ENCODE measurements at places on chromosomes 1 and 21.

DNA sequence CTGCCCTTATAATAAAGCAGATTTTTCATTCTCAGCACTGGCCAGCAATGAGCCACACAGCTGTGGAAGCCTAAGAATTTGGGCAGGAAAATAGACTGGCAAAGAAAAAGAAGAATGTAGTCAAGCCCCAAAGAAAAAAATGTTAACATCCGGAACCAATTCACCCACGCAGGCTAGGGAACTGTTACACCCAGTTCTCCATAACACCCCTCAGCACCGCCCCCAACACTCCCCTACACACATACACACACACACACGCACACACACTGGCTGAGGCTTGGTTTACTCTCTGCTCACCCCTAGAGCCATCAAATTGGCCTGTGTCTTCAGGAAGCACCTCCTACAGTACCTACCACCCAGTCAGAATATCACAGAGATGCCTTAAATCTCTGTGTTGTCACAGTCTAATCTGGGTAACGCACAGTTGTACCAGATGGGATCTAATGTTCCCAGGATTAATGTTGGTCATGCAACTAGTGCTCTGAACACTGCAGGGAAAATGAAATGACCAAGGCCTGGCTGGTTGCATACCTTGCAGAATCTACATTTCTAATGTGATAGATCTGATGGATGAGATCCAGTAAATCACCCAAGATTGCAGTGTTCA, 14.5 kb downstream of the TBX15 start:
- DNase-seq: no peak

- peak; percentile 3 for DNase-seq
Observed at GRCh38 chr21:33642896-33643657, 776 bp downstream of the ITSN1 start.

DNA sequence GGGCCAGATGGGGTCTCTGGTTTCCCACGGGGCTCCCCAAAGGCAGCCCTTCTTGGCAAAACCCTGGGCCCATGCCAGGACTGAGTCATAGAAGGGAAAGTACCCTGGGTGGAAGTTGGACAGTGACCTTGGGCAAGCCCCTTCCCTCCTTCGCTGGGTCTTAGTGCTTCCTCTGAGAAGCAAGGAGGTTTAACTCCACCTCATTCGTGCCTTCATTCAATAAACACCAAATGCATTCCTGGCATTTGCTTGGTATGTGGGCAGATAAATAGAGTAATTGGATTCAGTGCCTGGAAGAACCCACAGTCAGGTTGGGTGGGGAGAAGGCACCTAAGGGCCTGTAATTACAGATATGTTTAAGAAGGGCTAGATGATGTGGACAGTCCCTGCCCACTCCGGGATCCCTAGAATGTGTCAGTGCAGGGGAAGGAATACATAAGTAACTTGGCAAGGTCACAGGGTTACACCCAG, 36.3 kb upstream of the CITED4 start:
- no peak for DNase-seq

- DNase-seq: peak; percentile 93
Observed at GRCh38 chr1:93179886-93180722, at the start of gene TMED5. TSS of gene TMED5 (minus strand) at chr1:93180413. CDS start at chr1:93180242, 171 bp downstream.

- no peak for DNase-seq
Observed at GRCh38 chr1:151314137-151314875, 12.9 kb downstream of the PI4KB start.

DNA sequence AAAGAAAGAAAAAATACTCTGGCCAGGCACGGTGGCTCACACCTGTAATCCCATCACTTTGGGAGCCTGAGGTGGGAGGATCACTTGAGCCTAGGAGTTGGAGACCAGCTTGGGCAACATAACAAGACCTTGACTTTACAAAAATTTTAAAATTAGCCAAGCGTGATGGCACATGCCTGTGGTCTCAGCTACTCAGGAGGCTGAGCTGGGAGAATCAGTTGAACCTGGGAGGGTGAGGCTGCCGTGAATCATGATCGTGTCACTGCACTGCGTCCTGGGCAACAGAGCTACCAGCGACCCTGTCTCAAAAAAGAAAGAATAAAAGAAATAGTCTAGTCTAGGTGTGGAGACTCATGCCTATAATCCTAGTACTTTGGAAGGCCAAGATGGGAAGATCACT, 22.3 kb downstream of the RRP1B start:
- no peak for DNase-seq

GRCh38 chr1:171742577-171742922, 685 bp upstream of the VAMP4 start:
- DNase-seq: no peak

- DNase-seq: no peak
Observed at GRCh38 chr1:160406131-160406968, 6.0 kb downstream of the VANGL2 start.

DNA sequence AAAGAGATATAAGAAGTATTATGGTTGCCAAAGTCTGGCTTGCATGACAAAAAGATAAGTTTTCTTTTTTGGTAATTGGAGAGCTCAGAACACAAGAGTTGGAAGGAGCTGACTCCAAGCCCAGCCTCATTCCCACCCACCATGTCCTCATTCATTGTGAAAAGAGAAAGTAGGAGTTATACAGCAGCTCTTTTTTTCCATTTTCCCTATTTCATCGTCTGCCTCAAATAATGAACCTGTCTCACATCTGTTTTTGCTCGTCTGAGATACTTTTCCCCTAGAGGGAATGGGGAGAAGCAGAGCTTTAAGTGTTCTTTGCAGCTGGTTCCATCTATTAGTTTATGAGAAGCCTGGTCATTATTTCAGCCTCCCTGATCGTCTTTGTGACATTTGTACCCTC, 34.7 kb downstream of the AGT start:
- no peak for DNase-seq

- no peak for DNase-seq
Observed at GRCh38 chr1:34777519-34778321, 3.3 kb upstream of the GJB3 start.

- DNase-seq: no peak
Observed at GRCh38 chr1:153343811-153344717, 4.6 kb downstream of the PGLYRP4 start.

DNA sequence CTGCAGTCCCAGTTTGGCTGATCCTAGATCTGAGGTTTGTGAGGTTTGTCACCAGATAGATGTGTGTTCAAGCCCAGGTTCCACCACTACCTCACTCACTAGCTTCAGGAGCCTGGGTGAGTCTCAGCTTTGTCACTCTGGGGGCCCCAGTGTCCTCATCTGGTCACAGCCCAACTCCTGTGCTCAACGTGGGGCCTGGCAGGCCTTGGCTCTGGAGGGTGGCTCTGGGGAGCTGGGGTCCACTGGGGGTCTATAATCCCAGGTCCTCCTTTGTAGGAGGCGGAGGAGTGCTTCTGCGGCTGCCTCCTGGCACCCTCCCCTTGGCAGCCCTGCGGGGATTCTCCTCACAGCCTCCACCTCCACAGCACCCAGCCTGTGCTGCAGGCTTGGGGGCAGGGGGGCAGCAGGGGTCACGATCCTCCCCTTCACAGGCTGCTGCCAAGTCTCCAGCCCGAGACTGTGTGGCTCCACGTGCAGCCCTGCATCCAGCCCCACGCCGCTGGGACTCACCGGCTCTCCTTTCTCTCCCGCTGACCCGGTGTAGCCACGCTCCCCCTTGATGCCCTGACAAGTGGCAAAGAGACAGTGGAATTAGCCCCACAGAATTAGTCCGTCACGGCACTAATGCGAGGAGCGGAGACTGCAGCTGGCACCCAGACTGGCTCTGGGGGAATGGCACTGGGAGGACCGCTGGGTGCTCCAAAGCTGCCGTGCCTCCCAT, 22.5 kb upstream of the PEF1 start:
- DNase-seq: no peak

GRCh38 chr1:77631751-77632150, 50.7 kb downstream of the ZZZ3 start:
- DNase-seq: no peak

- no peak for DNase-seq
Observed at GRCh38 chr1:47557066-47557465, 119.2 kb downstream of the FOXD2 start.

- DNase-seq: no peak
Observed at GRCh38 chr1:6349254-6349943, 44.2 kb downstream of the ACOT7 start.

- DNase-seq: no peak
Observed at GRCh38 chr21:23801292-23801691, 1806.0 kb downstream of the MRPL39 start.
